ENCODE measurements at places on chromosomes 12 and 14.

- no peak for DNase-seq
Measured at GRCh38 chr14:34013721-34014060, 62.8 kb upstream of the EGLN3 start.

DNA sequence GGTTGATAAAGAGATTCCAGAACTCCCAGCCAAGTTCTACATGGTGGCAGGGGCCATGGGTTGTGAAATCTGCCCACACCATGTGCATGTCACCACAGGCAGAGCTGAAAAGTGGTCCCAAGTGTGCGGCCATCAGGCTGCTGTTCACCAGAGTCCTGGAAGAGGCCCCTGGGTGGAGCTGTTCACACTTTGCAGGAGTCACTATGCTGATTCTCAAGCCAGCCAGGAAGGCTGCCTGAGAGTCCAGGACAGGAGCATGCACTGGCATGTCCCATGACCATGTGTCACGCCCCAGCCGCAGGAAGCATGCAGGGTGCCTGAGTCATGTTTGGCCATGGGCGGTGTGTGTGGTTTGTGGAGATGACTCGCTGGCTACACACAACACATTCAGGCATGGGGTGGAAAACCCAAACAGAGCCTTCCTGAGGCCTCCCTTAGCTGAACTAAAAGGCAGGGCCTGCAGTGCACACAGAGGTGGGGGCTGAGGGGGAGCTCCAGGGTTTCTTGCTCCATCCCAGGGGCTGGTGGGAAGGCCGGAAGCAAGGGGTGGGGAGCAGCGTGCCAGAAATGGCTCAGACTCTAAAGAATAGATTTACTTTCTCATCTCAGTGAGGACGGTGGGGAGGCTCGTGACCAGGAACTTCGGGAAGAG, 19.4 kb downstream of the ABCB9 start:
- DNase-seq, result peak; percentile 65

GRCh38 chr12:18123707-18124106, 33.7 kb upstream of the RERGL start:
- no peak for DNase-seq

DNA sequence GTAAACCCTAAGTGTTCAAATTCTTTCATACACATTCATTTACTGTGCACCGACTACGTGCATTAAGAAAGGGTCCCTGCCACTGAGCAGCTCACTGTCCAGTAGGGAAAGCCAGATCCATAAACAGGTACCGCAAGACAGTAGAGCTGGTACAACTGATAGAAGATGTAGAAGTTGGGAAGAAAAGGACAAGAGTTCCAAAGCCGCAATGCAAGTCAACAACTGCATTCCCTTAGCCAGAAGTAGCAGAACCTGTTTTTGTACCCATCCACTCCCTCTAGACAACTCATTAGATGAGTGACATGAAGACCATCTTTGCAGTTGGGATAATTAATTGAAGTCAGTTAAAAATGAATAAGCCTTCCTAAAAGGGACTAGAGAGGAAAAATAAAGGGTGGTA, 1.3 kb downstream of the SENP1 start:
- no peak for DNase-seq

Measured in CD4-positive, alpha-beta T cell (primary cell).